ENCODE measurements at places on chromosomes 5 and 9. TPM values are rescaled to one million over a fixed set of nuclear protein-coding genes. Genes with fewer than 3 reads are reported as not detected.

- no peak for DNase-seq
These were observed 1384.3 kb upstream of the WWC1 start for GRCh38 chr5:166906991-166907713.

- DNase-seq: no peak
These were observed 36.9 kb upstream of the RXRA start for GRCh38 chr9:134289241-134289875.

GRCh38 chr5:168984135-168984675, 316.7 kb downstream of the SLIT3 start:
- DNase-seq: no peak

- DNase-seq: no peak
These were observed 76.3 kb upstream of the GPBP1 start for GRCh38 chr5:57097526-57097925.

Gene GLDC
- 0.83 TPM for total RNA-seq

Gene TLR4
- total RNA-seq: under 0.01 TPM
